Stimulated activated CD4-positive, alpha-beta T cell treated with anti-CD3 and anti-CD28 coated beads, Interleukin-15, amount 100 ng/mL, for 24 hours (primary cell): ENCODE measurements at places on chromosomes 3 and 15.

DNA sequence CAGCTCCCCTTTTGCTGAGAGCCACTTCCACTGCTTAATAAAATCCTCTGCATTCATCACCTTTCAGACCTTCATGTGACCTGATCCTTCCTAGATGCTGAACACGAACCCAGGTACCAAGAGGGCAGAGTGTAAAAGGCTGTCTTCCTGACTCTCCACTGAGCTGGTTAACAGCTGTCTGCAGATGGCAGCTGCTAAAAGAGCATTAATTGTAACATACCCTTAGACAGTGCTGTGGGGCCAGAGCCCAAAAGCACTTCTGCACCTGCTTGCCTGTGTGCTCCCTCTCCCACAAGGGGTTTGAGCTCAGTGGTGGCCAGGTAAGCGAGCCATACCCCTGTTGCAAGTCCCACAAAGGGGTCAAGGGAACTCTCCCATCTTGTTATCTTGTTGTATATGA is 187.3 kb downstream of the UBE2E2 start:
- no peak for DNase-seq

DNA sequence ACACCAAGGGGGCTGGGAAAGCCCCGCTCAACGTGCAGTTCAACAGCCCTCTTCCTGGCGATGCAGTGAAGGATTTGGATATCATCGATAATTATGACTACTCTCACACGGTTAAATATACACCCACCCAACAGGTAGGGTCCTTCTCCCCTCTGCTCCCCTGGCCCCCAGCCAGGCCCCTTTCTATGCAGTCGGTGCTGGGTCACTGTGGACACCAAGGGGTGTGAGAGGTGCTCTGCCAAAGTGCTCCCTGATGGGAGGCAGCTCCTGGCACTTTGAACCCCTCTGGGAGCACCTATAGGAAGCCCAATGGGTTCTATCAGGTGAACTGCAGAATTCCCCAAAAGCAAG is 98.6 kb downstream of the DNASE1L3 start:
- no peak for DNase-seq

DNA sequence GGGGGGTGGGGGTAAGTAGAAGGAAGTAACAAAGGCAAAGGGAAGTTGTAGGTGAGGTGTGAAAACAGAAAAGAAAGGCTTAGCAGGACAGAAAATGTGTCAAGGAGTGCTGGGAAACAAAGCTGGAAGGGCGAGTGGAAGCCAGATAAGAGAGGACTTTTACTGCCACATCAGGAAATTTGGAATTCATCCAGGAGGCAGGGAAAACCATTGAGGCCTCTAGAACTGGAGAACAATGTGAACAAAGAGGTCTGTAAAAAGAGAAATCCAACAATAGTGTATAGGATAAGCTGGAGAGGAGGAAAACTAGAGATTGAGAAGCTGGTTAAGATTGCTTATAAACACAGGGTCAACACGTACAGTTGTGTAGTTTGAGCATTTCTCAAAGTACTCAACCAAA is 116.6 kb downstream of the NTRK3 start:
- DNase-seq = no peak

- DNase-seq = no peak
Observed at GRCh38 chr3:150613709-150614480, 10.8 kb downstream of the SELENOT start.
